Activated T-helper 1 cell treated with anti-CD3 and anti-CD28 coated beads, Interleukin-2, amount 50 U/mL, for 16 hours (primary cell): ENCODE measurements at places on chromosomes 2 and 18.
A peak's percentile ranks its signal among the peaks of the same experiment; 100 is the strongest.

DNA sequence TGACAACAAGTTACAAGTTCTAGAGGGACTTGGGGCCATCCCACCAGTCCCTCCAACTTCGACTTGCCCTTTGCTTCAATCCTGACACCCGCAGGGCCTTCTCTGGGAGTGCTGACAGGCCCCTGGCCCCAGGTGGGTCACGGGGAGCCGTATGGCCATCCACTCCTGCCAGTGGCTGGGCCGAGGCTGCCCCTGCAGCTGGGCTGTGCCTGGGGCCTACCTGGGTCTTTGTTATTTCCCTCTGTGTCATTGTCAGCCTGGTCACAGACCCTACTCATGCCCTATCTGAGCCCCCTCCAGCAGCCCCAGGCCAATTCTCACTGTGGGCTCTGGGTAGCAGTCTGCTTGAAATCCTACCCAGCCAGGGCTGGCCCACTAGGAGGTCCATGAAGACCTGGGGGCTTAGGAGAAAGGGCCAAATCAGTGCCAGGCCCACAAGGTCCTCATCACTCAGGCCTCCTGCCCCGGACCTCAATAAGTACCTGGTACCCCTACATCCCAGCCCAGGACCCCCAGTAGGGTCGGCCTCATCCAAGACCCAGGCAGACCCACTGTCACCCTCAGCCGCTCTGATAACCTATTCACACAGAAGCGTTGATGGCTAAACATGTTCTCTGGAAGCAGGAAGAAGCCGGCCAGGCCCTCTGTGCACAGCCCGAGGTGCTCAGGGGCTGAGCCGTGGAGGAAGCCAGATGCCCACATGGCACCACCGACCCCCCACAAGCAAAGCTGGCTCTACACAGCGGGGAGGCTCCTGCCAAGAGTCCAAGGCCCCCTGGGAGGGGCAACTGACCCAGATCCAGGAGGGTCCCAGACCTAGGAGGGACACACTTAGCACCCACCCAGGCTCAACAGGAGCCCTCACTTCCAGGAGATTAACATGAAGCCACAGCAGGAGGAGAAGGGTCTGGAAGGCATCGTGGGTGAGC is 57.7 kb downstream of the BIN1 start:
- DNase-seq: peak; percentile 3

DNA sequence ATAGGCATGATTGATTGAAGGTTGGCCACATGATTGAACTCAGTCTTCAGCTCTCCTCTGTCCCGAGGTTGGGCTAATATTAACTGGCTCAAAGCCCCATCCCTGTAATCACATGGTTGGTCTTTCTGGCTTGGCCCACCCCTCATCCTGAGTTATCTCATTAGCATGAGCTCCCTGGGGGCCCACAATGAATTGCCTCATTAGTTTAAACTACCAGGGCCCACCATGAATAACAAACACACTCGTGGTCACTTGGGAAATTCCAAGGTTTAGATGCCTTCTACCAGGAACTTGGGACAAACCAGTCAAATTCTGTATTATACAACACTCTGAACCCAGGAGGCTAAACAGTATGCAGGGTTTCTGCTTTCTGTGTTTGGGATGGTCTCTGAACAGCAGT is 121.7 kb upstream of the B3GNT2 start:
- DNase-seq: no peak

- no peak for DNase-seq
Measured at GRCh38 chr2:85994421-85994777, 105.6 kb upstream of the ST3GAL5 start.

DNA sequence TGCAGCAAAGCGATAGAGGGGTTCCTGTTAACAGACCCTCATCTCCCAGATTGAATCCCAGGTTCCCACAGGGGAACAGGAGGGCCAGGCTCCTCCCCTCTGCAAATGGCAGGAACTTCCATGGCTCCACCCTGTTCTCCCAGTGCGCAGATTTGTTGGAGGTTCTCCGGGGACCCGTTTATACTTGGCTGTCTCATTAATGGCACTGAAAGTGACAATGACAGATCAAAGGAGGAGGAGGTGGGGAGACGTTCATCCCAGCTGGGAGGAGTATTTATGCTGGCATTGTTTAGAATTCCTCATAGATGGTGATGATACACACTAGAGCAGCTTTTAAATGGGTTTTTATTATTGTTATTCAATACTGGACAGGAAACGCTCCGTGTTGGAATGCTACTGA is 186.9 kb downstream of the LRP1B start:
- no peak for DNase-seq

DNA sequence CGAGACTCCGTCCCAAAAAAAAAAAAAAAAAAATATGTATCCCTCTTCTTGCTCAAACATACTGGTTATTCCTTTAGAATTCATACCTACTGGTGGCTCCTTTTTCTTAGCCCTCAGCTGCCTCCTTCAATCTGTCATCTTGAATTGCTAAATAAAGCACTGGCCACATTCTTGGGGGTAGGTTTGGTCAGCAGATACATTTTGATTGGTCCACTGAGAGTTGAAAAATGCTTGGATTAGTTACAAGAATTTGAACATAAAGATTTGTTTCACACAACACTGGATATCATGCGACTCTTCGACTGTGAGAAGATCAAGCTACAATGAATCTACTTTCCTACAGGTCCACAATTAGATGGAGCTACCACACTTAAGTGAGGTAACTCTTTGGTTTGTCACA is 906.1 kb upstream of the SLC39A10 start:
- no peak for DNase-seq

DNA sequence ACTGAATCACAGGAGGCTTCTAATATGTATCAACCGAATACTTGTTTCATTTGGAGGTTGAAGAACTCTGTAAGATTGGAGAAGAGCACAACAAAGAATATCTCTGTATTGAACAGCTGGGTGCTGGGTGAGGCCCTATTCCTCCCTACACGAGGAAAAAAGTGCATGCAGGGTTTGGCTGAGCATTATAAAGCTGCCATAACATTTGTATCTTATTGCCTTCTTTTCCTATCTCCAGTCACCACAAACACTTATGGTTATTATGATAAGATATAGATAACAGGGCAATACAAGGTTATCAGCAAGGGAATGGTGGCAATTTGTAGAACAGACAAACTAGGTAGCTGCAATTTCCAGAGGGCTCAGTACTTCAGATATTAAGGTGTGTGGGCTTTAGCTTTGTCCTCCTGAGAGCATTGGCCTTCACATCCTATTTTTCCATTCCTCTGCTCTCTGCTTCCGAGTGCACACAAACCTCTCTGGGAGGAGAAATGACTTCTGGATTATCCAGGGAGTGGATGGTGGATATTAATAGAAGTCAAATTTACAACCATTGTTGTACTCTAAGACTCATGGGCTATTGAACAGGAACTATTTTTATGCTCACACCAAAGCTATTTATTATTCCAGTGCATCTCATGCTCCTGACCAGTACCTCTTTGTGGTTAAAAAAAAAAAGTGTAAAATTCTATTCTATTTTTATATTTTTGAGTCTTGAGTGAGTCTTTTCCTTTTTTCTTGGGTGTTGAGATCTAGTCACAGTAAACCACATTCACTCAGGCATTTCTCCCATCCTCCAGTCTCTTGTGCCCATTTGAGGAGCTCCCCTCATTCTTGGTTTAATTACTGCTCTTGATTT is 248.4 kb downstream of the ETAA1 start:
- no peak for DNase-seq

- DNase-seq: no peak
Measured at GRCh38 chr2:226862623-226863022, 26.8 kb downstream of the RHBDD1 start.

DNA sequence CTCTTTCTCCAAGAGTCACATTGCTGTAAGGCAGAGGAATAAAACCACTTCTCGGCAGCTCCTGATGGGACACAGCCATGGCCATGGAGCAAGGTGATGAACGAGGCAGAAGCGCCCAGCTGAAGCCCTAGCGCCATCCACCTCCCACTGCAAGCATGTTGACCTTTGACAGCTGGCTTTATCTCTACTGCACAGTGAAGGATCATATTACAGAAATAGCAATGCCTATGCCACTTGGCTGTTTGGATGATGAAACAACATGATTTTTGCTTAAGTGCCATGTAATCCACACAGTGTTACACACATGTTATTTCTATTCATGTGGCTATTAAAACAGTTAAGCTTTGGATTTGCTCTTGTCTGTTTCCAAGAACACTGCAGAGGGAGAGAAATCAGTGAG is 167.7 kb downstream of the VAPA start:
- DNase-seq: no peak

GRCh38 chr18:31680831-31681568 is 3.4 kb downstream of the B4GALT6 start:
- no peak for DNase-seq

- no peak for DNase-seq
Measured at GRCh38 chr2:118177884-118178283, 89.6 kb downstream of the INSIG2 start.

DNA sequence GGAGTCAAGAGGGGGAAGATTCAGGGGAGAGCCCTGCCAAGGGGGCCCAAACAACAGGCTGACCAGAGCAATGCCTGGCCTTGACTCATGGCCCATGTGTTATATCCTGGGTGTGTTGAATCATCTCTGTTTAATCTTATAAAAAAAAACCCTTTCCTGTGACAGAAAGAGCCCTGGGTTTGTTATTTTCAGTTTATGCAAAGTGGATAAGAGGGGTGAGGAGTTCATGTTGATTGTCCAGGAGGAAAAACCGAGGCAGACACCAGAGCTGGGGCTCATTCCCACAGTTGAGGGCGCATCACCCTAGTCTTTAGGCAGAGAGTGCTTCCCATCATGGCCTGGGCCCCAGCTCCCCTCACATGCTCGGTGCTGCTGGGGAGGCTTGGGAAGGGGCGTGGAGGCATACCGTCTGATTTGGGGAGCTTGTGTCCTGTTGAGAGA is 30.9 kb upstream of the IL37 start:
- no peak for DNase-seq

DNA sequence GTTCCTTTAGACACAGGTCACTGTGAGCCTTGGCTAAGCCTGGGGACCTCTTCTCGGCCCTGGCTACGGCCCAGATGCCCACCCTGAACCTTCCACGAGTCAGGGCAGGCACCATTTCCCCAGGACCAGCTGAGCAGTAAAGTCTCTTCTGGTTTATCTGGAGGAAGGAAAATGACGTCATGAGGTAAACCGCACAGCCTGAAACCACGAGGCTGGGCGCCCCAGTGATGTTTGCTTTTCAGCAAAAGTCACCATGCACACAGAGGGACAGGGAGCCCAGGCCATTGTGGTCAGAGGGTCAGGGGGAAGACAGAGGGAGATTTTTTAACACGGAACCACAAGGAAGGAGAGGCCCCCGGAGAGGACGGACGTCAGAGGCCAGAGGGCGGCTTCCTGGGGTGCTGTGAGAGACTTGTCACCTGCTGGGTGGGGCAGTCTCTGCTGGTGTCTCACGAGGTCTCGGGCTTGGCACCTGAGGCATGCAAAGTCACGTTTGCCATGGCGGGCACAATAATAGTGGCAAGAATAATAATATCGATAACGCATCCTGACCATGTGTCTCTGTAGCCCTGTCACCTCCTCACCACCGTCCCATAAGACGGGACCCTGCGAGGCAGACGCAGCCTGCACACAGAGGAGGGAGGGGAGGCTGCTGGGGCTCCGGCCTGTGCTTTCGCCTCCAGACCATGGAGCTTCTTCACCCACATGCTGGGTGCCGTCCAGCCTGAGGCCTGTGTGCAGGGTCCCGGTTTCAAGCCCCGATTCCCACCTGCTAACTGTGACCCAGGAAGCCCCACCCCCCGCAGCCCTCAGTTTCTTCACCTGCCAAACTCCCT is 33.2 kb upstream of the FOSL2 start:
- DNase-seq: peak; percentile 54

DNA sequence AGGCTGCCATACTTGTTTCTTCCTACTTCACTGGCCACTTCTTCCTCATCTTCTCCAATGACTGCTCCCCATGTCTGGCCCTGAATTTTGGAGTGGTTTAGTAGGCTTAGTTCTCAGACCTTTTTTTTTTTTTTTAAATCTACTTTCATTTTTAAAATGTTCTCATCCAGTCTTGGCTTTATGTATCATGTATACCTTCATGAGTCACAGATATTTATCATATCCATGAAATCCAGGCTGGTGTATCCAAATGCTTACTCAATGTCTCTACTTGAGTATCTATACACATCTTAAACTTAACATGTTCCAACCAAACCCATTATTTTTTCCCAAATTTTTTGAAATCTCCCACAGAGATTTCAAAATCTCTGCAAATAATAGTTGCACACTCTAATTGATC is 26.3 kb upstream of the CFAP36 start:
- DNase-seq: no peak

- no peak for DNase-seq
Measured at GRCh38 chr2:100976645-100977391, 25.3 kb upstream of the RPL31 start.

DNA sequence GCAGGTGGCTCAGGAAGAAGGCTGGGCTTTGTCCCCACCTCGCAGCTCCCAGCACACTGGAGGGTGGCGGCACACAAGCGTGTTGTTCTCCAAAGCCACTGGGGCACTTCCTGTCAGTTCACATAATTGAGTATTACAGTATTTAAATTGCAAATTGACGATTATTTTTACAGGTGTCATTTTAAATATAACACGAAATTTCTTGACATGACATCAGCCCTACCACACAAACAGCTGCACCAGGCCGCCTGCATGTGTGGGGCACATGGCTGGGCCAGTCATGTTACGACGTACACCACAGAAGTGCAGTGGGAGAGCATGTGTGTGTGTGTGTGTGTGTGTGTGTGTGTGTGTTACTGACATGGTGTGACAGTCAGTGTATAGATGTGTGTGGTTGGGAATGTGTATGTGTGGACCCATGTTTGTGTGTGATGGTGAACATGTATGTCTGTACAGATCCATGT is 155.6 kb downstream of the TTC32 start:
- no peak for DNase-seq

DNA sequence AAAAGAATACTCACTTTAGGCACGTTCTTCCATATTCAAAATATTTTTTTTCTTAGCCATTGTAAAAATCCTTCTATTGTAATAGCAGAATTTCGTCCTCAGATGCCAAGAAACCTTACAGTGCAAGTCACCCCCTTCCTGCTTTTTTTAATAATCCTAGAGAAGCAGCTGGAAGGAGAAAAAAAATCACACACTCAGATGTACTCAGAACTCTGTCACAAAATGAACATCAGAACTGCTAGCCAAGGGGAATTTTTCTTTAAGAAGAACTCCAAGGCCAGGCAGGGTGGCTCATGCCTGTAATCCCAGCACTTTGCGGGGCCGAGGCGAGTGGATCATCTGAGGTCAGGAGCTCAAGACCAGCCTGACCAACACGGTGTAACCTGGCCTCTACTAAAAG is 127.3 kb upstream of the SPATS2L start:
- DNase-seq: no peak

DNA sequence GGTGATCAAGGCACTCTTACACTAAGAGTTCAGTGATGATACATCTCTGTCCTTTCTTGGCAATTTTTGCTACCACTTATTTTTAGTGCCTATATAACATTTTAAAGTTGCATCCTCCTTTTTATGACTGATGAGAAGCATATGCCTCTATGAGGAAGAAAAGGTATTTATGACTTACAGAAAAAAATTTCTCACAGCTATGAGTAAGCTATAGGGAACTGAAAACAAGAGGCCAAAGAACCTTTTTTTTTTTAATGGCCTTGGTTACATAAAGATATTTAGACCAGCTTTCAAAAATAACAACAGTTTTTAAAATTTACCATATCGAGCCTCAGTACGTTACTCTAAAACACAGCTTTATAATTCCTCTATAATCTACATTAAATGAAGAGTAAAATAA is 21.3 kb downstream of the MBD5 start:
- DNase-seq: no peak
